NCI-H774 (cell line): ENCODE measurements at places on chromosomes 5 and 9.
A peak's percentile ranks its signal among the peaks of the same experiment; 100 is the strongest.

- no peak for DNase-seq
Observed at GRCh38 chr5:117461966-117462365, 887.3 kb upstream of the SEMA6A start.

GRCh38 chr5:122183098-122183787, 53.9 kb downstream of the ZNF474 start:
- no peak for DNase-seq

DNA sequence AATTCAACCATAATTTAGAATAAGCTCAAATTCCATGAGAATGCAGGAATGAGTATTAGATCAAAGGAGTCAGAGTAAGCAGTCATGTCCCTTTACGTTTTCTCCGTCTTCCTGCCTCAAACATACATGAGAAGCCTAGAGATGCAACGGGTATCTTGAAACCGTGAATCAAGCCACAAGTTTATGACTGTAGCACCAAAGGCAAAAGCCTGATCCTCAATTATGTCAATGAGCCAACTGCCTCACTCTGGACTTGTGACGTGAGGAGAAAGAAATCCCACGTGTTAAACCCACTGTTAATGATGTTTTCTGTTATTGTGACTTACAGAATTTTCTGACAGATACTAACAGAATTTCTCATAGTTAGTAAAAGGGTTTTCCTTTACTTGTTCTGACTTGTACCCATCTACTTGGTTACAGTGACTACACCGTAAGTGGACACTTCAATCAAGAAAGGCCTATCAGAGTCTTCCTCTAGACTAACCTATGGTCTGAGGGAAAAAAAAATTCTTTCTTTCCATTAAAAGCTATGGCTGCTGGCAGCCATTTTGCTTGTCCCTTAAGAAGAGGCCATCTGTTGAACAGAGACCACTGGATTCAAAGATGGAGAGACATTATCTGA, 35.3 kb upstream of the HK3 start:
- no peak for DNase-seq

GRCh38 chr9:89613912-89614892, 9.4 kb downstream of the GADD45G start:
- DNase-seq = no peak

DNA sequence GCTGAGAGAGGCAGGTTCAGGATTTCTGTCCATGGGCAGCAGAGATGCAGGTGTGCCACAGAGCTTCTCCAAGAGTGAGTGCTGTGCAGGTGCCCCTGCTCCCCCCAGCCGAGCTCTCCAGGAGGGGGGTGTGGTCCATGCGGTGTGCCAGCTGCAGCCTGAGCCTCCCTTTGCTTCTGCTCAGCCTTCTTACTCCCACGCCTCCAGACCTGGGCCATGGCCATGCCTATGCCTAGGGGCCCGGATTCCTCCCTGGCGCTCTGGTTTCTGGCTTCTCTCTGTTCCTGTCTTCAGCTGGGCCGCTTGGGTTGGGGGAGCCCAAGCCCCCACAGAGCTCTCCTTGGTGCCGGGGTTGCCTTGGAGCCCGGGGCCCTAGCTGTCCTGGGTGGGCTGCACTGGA, 133.3 kb downstream of the CACNA1B start:
- DNase-seq = no peak

- peak; percentile 31 for DNase-seq
Observed at GRCh38 chr9:3760031-3760430, 234.2 kb upstream of the RFX3 start.

DNA sequence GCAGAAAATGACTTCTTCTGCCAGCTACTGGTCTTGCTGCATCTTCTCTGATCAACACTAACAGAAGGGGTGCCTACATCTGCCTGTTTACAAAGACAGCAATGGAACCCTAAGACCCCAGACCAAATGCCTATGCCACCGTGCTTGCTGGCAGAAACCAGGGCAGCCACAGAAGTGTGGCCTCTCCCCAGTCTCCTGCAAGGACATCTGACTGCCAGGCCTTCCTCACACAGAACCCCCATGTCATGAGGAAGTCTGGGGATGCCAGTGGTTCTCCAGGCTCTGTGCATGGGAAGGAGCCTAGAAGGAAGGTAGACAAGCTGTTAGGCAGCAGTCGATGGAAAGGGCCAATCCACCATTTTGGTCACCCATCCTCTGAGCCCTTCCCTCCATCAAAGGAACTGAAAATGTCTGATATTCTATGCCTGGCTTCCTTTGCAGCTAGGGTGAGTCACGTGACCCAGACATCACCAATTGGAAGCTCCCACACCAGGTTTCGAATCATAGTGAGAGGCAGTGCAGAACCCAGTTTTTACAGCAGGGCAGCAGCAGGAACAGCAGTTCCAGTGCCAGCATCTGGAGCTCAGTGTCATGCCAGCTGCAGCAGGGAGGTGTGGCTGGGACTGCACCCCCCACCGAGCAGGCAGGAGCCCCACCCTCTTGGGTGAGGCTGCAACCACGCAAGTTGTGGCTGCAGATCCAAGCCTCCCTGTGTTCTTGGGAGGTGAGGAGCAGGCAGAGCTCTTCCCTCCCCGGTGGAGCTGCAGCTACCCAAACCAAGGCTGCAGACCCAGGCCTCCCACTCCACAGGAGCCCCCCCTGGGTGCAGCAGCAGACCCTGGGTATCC, 123.4 kb downstream of the OLFM1 start:
- DNase-seq = no peak

GRCh38 chr5:36659411-36659810, 53.0 kb downstream of the SLC1A3 start:
- no peak for DNase-seq

GRCh38 chr9:119273984-119274665, 95.1 kb downstream of the BRINP1 start:
- no peak for DNase-seq

GRCh38 chr9:128626181-128626580, 30.5 kb downstream of the DYNC2I2 start:
- no peak for DNase-seq

GRCh38 chr9:123131258-123131657, 97.8 kb downstream of the GPR21 start:
- no peak for DNase-seq

GRCh38 chr9:70408393-70409040, 5.9 kb downstream of the KLF9 start:
- no peak for DNase-seq

DNA sequence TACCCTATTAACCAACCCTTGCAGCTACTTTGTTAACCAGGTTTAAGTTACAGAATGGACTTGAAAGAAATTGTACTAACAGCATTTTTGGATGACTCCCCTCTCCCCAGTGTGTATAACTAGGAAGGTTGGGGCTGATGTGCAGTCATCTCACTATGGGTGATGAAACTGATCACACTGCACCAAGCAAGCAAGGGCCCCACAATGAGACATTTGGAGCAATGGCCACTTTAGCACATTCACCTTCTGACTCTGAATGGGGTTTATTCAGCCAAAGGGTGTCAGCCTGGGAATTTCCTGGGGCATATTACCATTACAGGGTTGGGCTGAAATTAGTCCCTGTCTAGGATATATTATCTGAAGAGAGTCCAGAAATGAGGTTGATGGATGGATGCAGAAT, 18.7 kb upstream of the CYFIP2 start:
- DNase-seq = no peak

- DNase-seq = no peak
Observed at GRCh38 chr5:15560421-15560820, 60.4 kb downstream of the FBXL7 start.

GRCh38 chr5:136309932-136310598, 55.3 kb downstream of the TRPC7 start:
- DNase-seq = no peak

- no peak for DNase-seq
Observed at GRCh38 chr5:61609840-61610677, 278.0 kb downstream of the ZSWIM6 start.

GRCh38 chr5:56507351-56507930, 274.3 kb upstream of the ANKRD55 start:
- no peak for DNase-seq

DNA sequence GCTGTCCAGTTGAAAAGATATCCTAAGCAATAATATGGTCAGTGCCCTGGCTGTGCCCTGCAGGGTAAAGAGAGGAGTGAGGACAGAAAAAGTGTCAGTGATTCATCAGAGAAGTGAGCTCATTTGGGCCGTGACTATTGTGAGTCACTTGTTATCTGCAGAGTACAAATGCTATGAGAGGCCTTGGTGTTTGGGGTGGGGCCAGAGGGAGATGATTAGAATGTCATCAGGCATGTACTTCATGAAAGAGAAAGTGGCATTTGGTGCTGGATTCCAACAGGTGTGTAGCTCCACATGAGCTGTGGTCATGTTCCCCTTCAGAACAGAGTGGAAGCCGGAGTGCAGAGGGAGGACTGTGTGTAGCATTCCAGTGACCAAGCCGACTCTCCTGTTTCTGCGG, 174.1 kb downstream of the KDM4C start:
- no peak for DNase-seq

GRCh38 chr9:128713941-128714573, 9.9 kb downstream of the ZDHHC12 start:
- DNase-seq = no peak

GRCh38 chr5:122463221-122463620, 151.2 kb downstream of the SNCAIP start:
- no peak for DNase-seq

DNA sequence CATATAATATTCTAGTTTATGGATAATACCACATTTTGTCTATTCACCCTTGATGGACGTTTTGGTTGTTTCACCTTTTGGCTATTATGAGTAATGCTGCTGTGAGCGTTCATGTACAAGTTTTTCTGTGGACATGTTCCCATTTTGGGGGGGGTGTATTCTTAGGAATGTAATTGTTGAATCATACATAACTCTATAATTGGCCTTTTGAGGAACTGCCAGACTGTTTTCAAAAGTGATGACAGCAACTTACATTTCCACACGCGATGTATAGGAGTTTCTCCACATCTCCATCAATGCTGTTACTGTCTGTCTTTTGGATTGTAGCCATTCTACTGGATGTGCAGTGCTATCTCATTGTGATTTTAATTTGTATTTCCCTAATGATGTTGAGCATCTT, 69.8 kb downstream of the SLC46A2 start:
- no peak for DNase-seq

GRCh38 chr5:56115589-56115988, 117.5 kb downstream of the ANKRD55 start:
- no peak for DNase-seq

DNA sequence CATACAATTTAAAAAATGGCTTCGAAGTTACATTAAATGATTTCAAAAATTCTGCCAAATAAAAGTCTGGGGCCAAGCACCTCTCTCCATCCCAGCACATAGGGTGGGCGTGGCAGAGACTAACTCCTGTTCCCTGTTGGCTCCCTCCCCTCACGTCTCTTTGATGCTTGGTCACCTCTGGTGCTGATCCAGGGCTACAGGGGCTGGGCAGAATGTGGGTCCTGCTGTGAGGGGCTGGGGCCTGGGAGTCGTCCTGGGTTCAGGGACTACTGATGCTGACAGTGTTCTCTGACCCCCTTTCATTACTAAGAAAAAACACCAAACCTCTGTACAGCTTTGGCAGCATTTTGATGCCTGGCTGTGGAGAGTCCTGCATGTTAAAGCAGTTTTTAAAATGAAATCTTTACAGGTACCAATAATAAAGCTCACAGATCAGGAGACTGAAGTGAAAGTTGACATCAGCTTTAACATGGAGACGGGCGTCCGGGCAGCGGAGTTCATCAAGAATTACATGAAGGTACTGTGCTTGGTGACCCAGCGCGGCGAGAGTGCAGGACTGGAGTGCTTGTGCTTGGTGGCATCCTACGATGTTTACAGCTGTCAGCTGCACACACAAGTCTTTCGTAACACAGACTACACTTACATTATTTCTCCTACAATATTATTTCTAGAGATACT, 29.0 kb downstream of the TENT4A start:
- no peak for DNase-seq

GRCh38 chr9:33289496-33289895, 820 bp upstream of the NFX1 start:
- DNase-seq = no peak

- no peak for DNase-seq
Observed at GRCh38 chr5:91867799-91868198, 484.7 kb upstream of the ARRDC3 start.

DNA sequence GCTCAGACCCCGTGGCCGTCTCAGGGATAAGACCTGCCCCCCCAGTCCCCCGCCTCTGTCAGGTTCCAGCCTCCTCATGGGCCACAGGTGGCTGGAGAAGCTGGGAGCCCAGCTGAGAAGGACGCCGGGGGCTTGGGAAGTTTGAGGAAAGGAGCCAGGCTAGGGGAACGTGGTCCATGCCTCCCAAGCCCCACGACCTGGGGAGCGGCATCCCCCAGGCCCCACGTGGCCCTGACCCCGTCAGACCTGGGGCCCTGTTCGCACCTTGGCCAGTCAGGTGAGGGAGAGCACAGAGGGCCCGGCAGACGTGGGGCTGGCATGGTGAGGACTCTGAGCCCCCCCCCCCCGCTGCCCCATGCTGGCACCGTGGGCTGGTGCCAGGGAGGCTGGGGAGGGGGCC, 3.7 kb downstream of the GPSM1 start:
- DNase-seq = no peak

GRCh38 chr9:119337573-119337972, 31.7 kb downstream of the BRINP1 start:
- no peak for DNase-seq
